Stomach (tissue), 19 donors: ENCODE measurements at places on chromosomes 16 and 17. TPM values are rescaled to one million over a fixed set of nuclear protein-coding genes. Genes with fewer than 3 reads are reported as not detected.
A peak's percentile ranks its signal among the peaks of the same experiment; 100 is the strongest.

GRCh38 chr17:66583112-66583748 is 251.7 kb upstream of the CACNG5 start:
- no peak overlapping the region for H3K4me3 ChIP-seq
- no peaks in the 10 kb centered on the region for H3K27me3 ChIP-seq
- H3K36me3 ChIP-seq = no peaks in the 10 kb centered on the region
- peaks cover 65% of the 10 kb centered on the region for H3K4me1 ChIP-seq
- DNase-seq = no peak
- H3K27ac ChIP-seq = peak overlapping the region; percentile 77

DNA sequence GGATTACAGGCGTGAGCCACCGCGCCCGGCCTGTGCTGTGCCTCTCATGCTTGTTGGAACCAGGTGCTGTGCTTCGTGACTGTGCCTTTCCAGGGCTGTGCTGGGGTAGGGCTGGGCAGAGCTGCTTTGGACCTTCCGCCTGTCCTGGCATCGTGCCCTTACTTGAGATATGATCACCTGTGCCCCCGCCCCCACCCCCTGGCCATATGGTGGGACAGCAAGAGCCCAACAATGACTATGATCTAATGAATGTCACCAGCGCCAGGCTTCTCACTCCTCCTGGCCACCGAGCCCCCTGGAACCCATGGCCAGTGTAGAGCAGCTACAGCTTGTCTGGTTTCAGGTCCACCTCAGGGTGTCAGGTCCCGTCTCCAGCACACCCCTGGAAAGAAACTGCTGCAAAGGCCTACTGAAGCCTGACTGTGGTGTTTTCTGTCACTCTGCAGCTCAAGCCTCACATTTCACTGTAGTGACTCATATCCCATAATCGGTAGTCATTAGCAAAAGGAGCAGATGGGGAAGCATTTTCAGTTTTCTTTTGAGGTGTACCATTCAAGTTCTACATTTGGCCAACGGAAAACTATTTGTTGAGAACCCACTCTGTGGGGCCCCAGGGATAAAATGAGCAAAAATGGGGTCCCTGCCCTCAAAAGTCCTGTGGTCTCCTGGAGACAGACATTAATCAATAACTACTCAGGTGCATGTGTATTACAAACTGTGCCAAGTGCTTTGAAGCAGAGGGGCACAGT is 22.1 kb downstream of the FCSK start:
- H3K27ac ChIP-seq = no peak overlapping the region
- no peak overlapping the region for H3K4me3 ChIP-seq
- H3K36me3 ChIP-seq = peaks cover 38% of the 10 kb centered on the region
- H3K27me3 ChIP-seq = no peaks in the 10 kb centered on the region
- H3K4me1 ChIP-seq = peaks cover 13% of the 10 kb centered on the region
- DNase-seq = no peak

- no peaks in the 10 kb centered on the region for H3K27me3 ChIP-seq
- peaks cover 5% of the 10 kb centered on the region for H3K4me1 ChIP-seq
- H3K4me3 ChIP-seq = no peak overlapping the region
- H3K36me3 ChIP-seq = no peaks in the 10 kb centered on the region
These were observed 133.7 kb upstream of the TNRC6C start for GRCh38 chr17:77824780-77825280.

DNA sequence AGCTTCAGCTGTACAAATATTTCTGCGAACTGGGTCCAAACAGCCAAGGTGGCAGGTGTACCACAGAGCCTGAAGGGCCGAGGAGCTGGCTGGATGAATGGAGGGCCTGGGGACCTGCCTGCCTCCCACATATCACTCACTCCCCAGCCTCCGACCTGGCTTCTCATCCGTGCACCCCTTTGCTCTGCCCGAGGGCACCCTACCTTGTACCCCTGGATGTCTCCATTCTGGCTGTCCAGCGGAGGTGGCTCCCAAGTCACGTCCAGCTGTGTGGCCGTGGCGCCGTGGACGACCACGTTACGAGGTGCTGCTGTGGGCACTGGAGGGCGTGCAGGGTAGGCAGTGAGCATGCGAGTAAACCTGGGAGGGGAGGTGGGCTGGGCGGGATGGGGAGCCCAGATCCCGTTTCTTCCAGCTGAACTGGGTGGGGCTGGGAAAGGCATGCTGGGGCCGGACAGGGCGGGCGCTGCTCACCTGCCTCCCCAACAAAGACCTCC is 67.2 kb upstream of the CDC42EP4 start:
- no peak overlapping the region for H3K4me3 ChIP-seq
- H3K27me3 ChIP-seq = peaks cover 10% of the 10 kb centered on the region
- H3K27ac ChIP-seq = no peak overlapping the region
- no peaks in the 10 kb centered on the region for H3K4me1 ChIP-seq
- no peak for DNase-seq

GRCh38 chr16:82005027-82005830 is 6.0 kb downstream of the SDR42E1 start:
- H3K27ac ChIP-seq = no peak overlapping the region
- peaks cover 11% of the 10 kb centered on the region for H3K36me3 ChIP-seq
- no peak for DNase-seq
- H3K4me1 ChIP-seq = peaks cover under 1% of the 10 kb centered on the region
- H3K4me3 ChIP-seq = no peak overlapping the region

- H3K27me3 ChIP-seq = no peaks in the 10 kb centered on the region
- H3K4me1 ChIP-seq = no peaks in the 10 kb centered on the region
- DNase-seq = no peak
- H3K4me3 ChIP-seq = no peak overlapping the region
- H3K27ac ChIP-seq = no peak overlapping the region
- H3K36me3 ChIP-seq = no peaks in the 10 kb centered on the region
These were observed 13.8 kb downstream of the STXBP4 start for GRCh38 chr17:54982399-54982798.

GRCh38 chr17:58514770-58515157 is 326 bp upstream of the MTMR4 start:
- peaks cover 59% of the 10 kb centered on the region for H3K4me1 ChIP-seq
- peaks cover 31% of the 10 kb centered on the region for H3K36me3 ChIP-seq
- H3K27ac ChIP-seq = peak overlapping the region; percentile 82
- no peaks in the 10 kb centered on the region for H3K27me3 ChIP-seq
- DNase-seq = no peak
- H3K4me3 ChIP-seq = peak overlapping the region; percentile 80

DNA sequence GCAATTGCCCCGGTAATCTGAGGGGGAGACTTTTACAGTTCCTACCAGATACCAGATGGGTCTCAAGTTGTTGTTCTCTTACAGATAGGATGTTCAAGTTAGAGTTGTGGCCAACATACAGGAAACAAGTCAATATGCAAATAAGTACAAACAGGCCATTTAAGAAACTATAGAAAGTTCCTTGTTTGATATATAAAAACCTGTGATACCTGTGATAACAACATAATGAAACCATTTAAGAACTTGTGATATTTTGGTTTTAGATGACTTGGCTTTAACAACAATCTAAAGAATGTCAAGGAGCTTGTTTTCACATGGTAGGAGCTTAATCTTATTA is 16.8 kb downstream of the CDR2 start:
- H3K36me3 ChIP-seq = peaks cover 15% of the 10 kb centered on the region
- peak overlapping the region; percentile 46 for H3K27ac ChIP-seq
- no peak overlapping the region for H3K4me3 ChIP-seq
- no peaks in the 10 kb centered on the region for H3K27me3 ChIP-seq
- DNase-seq = no peak

DNA sequence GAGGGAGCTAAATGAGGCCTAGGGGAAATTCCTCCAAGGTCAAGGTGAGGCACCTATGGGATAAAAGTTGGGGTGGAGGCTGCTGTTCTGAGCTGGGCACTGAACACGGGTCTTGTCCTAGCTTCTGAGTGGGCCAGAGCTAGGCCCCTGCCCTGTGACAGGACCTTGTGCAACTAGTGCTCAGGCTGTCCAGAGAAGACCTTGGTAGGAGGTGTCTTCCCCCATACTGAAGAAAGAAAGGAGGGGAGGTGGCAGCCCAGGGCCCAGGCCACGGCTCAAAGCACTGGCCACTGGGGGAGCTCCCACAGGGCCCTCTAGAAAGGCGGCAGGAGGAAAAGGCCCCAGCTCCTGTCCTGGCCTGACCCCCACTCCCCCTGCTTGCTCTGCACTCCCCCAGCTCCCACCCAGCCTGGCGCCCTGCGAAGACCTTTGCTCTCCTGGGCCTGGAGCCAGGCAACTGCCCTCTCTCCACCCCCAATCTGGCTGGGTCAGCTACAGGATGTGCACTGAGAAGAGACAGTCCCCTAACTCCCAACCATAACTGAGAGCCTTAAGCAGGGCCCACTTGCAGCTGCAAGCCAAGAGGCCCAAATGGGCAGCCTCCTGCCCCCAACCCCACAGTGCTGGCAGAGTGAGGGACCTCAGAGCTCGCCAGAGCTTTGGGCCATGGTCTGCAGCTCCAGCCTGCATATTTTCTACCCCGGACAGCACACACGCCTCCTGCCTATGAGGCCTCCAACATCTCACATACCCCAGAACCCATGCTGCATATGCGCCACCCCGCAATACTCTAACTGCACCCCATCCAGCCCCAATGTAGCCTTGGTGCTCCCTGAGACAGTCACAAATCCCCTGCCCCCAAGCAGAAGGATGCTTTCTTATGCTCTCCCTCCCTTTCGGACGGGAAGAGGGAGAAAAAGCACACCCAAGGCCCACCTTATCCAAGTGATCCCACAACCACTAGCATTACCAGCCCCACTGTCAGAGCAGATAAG is 15.3 kb downstream of the HSD11B2 start:
- H3K27me3 ChIP-seq = no peaks in the 10 kb centered on the region
- H3K4me1 ChIP-seq = peaks cover 75% of the 10 kb centered on the region
- peaks cover 63% of the 10 kb centered on the region for H3K36me3 ChIP-seq
- peak; percentile 61 for DNase-seq

GRCh38 chr16:62038225-62038624 is 2.0 kb upstream of the CDH8 start:
- no peak for DNase-seq
- no peak overlapping the region for H3K27ac ChIP-seq
- H3K4me1 ChIP-seq = no peaks in the 10 kb centered on the region
- no peak overlapping the region for H3K4me3 ChIP-seq

DNA sequence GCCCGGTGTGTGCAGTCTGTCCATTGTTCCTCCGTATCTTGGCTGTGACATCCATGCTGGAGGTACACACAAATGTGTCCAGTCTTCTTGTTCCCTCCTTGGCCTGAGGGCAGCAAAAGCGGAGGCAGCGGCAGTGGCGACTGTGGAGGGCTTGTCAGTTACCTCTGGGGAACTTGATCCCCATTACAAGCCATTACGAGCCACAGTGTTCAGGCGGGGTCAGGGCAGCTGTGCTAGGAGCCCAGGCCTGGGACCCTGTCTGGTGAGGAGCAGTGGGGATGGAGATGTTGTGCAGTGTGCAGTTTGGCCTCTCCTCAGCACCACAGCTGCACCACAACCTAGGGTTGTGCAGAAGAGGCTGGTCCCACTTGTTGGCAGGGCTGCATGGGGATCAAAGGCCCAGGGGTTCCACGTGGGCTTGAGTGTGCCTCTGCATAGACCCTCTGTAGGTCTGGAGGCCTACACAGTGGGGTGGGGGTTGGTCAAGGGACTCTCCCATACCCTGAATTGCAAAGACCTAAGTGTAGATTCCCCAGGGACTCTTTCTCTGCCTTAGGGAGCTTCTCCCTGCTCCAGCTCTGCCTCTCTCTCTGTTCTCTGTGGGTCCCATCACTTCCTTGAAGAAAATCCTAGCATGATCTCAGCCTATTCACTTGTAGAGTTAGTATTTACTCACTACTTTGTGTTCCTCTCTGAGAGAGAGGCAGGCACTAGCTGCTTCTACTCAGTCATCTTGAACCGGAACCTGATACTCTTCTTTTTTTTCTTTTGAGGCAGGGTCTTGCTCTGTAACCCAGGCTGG is 58.8 kb downstream of the SLFN11 start:
- H3K27me3 ChIP-seq = no peaks in the 10 kb centered on the region
- no peak overlapping the region for H3K27ac ChIP-seq
- H3K4me3 ChIP-seq = no peak overlapping the region
- DNase-seq = no peak
- no peaks in the 10 kb centered on the region for H3K36me3 ChIP-seq

GRCh38 chr16:66696669-66697630 is at the start of gene CMTM4:
Gene CMTM4, minus strand, starts transcription at chr16:66696743. Its CDS starts 218 bp downstream, at chr16:66696525.
- H3K4me3 ChIP-seq = peak within 1 kb of the TSS; percentile 66
- H3K4me1 ChIP-seq = peaks cover 47% of the 10 kb centered on the region
- no peaks in the 10 kb centered on the region for H3K27me3 ChIP-seq
- no peaks in the 10 kb centered on the region for H3K36me3 ChIP-seq
- H3K27ac ChIP-seq = peak within 1 kb of the TSS; percentile 92

- no peaks in the 10 kb centered on the region for H3K27me3 ChIP-seq
- H3K36me3 ChIP-seq = no peaks in the 10 kb centered on the region
- peaks cover 25% of the 10 kb centered on the region for H3K4me1 ChIP-seq
- DNase-seq = no peak
These were observed 116.0 kb downstream of the SOCS1 start for GRCh38 chr16:11140098-11140375.

GRCh38 chr17:3740611-3741073 is 16.9 kb downstream of the HASPIN start:
- no peak overlapping the region for H3K4me3 ChIP-seq
- no peaks in the 10 kb centered on the region for H3K27me3 ChIP-seq
- DNase-seq = no peak

DNA sequence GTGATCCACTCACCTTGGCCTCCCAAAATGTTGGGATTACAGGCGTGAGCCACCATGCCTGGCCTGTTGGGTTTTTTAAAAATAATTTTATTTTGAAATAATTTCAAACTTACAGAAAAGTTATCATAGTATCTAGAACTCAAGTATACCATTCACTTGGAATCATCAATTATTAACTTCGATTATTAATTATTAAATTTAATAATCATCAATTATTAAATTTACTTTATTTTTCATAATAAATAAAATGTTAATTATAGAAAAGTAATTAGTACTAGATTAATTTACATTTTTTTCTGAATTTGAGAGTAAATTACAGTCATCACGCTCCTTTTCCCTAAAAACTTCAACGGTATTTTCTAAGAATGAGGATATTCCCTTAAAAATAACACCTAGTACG is 13.7 kb upstream of the SKAP1 start:
- no peak overlapping the region for H3K27ac ChIP-seq
- no peaks in the 10 kb centered on the region for H3K27me3 ChIP-seq
- H3K36me3 ChIP-seq = no peaks in the 10 kb centered on the region
- no peak for DNase-seq

GRCh38 chr17:2609091-2609490 is 15.6 kb downstream of the PAFAH1B1 start:
- no peaks in the 10 kb centered on the region for H3K36me3 ChIP-seq
- peaks cover 96% of the 10 kb centered on the region for H3K4me1 ChIP-seq
- H3K27ac ChIP-seq = no peak overlapping the region
- no peaks in the 10 kb centered on the region for H3K27me3 ChIP-seq
- no peak overlapping the region for H3K4me3 ChIP-seq

Gene EARS2
- total RNA-seq = 14.0 TPM

Gene KRT222
- not detected for total RNA-seq

Gene HID1
- 79.1 TPM for total RNA-seq

Gene NPIPA8
- total RNA-seq = 21.7 TPM

Gene ITFG1
- 41.5 TPM for total RNA-seq

Gene PRR14
- 123 TPM for total RNA-seq

Gene ABCA9
- 5.9 TPM for total RNA-seq

Gene KRTAP4-6
- not detected for total RNA-seq

Gene KRTAP9-2
- not detected for total RNA-seq

Gene HAS3
- 10.3 TPM for total RNA-seq

Gene SOX9
- total RNA-seq = 18.2 TPM
